K562 (cell line): ENCODE measurements at places on chromosomes 6 and 20.

GRCh38 chr6:7086488-7086887 is 21.3 kb upstream of the RREB1 start:
- DNase-seq, result no peak

- DNase-seq, result no peak
Measured at GRCh38 chr6:115551527-115551926, 509.2 kb downstream of the FRK start.

DNA sequence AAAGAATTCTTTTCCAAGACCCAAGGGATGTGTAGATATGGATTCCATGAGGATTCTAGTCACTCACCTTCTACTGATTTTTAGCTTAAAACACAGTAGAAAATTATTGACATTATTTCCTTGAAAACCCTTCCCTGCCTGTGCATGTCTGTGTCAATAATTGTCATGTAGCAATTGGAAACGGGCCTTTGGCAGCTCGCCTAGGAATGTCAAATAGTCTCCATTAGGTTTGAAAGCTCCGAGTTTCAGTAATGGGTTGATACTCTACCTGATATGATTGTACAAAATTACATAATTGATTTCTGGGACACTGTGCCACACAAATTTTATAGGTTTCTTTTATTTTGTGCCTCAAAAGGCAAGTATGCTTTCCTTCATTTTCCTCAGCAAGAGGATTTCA is 515.2 kb upstream of the ARID1B start:
- no peak for DNase-seq

DNA sequence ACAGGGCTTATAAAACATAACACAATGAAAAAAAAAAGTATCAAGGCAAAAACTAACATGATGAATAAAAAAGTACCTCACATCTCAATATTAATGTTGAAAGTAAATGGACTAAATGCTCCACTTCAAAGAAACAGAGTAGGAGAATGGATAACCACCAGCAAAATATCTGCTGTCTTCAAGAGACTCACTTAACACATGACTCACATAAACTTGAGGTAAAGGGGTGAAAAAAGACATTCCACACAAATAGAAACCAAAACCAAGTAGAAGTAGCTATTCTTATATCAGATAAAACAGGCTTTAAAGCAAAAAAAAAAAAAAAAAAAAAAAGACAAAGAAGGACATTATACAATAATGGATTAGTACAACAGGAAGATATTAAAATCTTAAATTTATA is 86.9 kb downstream of the TBC1D32 start:
- no peak for DNase-seq

- no peak for DNase-seq
Measured at GRCh38 chr20:61859767-61860166, 205.9 kb downstream of the TAF4 start.

- no peak for DNase-seq
Measured at GRCh38 chr6:151288712-151289398, 49.1 kb downstream of the AKAP12 start.

DNA sequence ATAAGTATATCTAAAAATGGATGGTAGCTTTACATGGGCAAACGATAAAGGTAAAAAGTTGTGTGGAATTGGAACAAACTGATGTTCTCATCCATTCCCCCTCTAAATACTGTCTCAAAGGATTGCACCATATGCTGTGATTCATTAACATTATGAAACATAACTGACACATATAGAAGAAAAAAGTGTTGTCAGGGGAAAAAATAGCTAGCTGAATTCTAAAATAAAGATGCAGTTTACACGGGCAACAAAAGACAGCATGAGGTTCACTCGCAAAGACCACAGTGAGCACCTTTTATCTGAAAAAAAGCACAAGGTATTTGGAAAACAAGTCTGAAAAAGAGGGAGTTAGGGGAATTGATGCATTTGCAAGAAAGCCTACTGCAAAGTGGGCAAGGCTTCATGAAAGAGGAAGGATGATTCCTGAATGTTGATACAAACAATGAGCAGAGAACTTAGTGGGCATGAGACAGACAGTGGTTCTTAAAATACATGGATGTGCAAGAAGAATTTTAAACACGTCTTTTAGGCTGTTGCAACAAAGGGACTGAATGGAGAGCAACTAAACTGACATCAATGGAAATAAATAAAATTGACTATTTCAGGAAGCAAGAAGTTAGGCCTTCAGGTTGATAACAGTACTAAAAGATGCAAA is 280.9 kb downstream of the KIF16B start:
- DNase-seq, result no peak

DNA sequence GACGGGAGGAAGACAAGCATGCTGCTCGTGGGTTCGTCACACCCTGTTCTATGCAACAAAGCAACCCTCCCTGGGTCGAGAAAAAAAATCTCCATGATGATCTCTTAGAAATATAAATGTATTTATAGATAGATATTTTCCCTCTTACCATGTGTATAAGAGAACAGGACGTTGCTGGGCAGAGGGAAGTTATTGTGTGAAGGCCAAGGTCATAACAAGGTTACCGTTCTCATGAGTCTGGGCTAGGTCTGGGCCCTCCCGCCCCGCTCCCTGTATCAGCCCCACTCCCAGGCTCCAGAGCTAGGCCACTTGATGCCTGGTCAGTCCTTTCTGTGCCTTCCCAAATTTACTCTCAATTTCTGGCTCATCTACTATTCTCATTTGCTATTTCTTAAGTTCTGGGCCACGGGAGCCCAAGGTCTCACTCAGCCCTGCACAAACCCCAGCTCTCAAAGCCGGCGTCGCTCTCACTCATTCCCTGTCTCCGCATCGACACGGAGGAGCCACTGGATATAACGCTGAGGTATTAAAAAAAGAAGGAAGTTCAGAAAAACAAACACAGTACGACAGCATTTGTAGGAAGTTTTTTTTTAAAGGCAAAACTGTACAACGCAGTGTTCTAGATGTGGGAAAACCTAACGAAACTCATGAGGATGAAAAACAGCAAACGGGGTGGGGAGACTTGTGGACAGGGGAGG is 96.8 kb downstream of the PSMG4 start:
- peak; percentile 59 for DNase-seq

- no peak for DNase-seq
Measured at GRCh38 chr20:9200620-9201019, 131.7 kb downstream of the PLCB4 start.

GRCh38 chr6:150316936-150317335 is 51.9 kb upstream of the IYD start:
- DNase-seq, result no peak

- DNase-seq, result no peak
Measured at GRCh38 chr6:33276581-33276863, 401 bp upstream of the B3GALT4 start.

DNA sequence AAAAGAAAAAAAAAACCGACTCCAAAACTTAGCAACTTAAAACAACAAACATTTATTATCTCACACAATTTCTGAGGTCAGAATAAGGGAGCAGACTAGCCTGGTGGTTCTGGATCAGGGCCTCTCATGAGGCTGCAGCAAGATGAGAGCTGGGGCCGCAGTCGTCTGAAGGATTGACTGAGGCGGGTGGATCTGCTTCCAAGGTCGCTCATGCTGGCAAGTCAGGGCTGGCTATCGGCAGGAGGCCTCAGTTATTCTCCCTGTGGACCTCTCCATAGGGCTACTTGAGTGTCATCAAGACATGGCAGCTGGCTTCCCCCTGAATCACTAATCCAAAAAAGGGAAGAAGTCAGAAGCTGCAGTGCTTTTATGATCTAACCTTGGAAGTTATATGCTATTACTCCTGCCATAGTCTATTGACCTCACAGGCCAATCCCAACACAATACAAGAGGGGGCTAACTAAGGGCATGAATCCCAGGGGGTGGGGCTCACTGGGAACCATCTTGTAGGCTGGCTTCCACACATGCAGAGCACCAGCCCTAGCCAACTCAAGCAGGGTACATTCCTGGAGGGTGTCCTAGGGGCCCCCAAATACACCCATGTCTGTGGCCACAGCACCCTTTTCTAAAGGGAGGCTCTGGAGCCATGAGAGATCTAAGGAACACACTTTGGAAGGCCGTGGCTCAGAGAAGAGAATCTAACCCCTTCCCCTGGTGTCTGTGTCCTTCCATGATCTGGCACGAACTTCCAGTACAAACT is 11.3 kb downstream of the EBF4 start:
- no peak for DNase-seq

- DNase-seq, result no peak
Measured at GRCh38 chr6:116298973-116299372, 19.2 kb upstream of the TSPYL1 start.

GRCh38 chr20:25057234-25058050 is 497 bp downstream of the ACSS1 start:
- DNase-seq, result peak; percentile 31

- peak; percentile 26 for DNase-seq
Measured at GRCh38 chr6:11538052-11538818, 686 bp downstream of the TMEM170B start.

- DNase-seq, result no peak
Measured at GRCh38 chr6:152372945-152373344, 264.2 kb downstream of the SYNE1 start.
